AG08396 (cell line): ENCODE measurements at places on chromosomes 3 and 15.

GRCh38 chr3:71099997-71100719 is 483.4 kb downstream of the FOXP1 start:
- DNase-seq, result no peak

GRCh38 chr3:111882799-111883198 is 23.7 kb downstream of the PHLDB2 start:
- DNase-seq, result no peak

DNA sequence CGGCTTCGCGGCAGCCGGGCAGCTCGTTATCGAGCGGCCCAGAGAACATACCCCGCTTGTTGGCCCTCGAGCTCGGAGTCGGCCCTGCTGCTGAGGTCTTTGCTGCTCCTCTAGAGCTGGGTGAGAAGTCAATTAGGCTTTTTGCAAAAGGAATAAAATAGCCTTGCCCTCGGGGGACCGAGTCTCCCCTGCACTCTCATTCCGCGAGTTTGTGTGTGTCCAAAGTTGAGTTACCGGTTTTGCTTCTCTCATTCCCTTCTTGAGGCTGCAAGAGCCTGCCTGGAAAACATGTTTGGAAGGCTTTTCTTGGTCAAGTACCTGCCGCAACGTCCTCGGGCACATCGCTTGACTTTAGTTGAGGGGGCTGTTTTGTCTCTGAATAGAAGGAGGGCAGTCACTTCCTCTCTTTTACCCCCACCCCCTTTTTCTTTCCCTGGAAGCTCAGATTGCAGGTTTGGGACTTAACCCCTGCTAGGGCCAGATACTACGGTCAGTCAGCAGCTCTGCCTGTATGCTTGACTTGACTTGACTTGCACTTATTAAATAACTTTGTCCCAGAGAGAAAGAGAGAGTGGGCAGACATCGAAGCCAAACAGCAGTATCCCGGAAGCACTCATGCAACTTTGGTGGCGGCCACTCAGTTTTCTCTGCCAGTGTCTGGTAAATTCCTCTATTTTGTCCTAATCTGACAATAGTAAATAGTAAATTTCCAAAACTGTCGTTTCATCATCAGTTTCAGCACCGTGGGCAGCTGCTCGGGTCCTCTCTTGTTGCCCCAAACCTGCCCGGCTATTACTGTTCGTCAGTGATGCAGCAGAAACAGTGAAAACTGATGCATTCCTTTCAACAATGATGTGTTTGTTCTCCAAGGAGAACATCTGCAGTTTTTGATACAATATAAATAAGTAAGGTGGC is 609 bp downstream of the RNF13 start:
- DNase-seq, result peak; percentile 37

DNA sequence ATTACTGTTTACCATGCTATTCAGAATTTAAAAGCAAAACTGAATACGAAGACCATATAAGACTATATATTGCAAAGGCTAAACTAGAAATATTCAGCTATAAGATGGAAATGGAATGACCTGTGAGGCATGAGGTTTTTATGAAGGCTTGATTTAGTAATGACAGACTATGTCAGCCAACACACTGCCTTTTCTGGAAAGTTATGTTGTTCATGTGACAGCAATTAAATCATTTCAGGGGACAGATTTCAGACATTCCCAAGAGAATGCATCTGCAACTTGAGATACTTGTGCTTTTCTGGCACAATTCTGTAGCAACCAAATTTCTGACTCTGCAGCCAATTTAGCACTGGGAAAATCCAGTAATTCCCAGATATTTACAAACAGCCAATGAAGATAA is 8.6 kb upstream of the GATM start:
- no peak for DNase-seq

DNA sequence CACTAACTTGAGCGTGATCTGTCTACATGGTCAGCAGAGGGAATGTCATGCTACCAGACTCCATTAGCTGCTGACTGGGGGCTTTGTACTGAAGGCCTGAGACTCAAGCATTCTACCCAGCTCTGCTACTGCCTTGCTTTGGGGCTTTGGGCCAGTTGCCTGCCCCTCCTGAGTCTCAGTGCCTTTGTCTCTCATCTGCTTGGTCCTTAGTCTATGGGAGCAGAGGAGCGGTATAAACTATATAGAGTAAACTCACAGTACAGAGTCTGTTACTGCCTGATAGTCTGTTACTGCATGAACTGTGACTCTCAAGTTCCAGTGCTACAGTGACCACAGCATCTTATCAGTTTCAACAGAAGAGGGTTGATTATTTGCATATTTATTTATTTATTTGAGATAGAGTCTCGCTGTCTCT is 38.5 kb upstream of the C15orf39 start:
- no peak for DNase-seq

- no peak for DNase-seq
These were observed 45.7 kb upstream of the MYZAP start for GRCh38 chr15:57545995-57546394.

- no peak for DNase-seq
These were observed 120.9 kb downstream of the ERC2 start for GRCh38 chr3:56347219-56347871.

GRCh38 chr15:44541282-44541958 is 4.5 kb downstream of the EIF3J start:
- DNase-seq, result peak; percentile 57

DNA sequence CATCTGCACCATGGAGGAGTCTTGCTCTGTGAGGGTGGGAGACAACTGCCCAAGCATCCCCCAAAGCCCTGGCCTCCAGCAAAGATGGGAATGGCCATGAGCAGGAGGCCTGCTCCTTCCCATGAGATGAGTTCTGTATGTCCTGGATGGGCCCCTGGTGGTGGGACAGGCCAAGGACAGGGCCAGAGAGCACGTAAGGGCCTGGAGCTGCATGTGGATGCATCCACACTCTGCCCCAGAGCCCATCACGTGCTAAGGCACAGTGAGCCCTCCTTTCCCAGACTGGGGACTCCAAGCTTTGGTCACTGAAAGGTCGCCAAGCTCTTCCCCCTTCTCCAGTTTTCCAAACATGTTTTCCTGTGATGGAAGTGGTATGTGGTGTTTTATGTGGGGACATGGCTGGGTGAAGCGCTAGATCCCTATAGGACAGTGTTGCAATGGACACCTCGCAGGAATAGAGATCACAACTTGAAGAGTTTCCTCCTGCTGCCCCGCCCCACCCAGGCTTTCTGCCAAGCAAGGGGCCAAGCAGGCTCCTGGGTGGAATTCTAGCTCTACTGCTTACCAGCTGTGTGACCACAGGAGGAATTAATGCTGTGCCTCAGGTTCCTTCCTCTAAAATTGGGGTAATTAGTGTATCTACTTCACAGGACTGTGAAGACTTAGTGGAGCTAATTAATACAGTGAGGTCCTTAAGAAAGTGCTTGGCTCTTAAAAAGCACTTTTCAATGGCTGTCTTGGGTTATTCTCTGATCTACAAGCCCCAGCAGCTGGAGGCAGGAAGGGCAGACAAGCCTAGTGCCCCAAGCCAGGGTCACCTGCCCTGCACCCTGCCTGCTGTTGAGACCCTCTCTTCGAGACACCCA is 106.4 kb upstream of the RPL32 start:
- DNase-seq, result peak; percentile 81

- no peak for DNase-seq
These were observed 35.8 kb downstream of the MYH15 start for GRCh38 chr3:108474581-108474980.

DNA sequence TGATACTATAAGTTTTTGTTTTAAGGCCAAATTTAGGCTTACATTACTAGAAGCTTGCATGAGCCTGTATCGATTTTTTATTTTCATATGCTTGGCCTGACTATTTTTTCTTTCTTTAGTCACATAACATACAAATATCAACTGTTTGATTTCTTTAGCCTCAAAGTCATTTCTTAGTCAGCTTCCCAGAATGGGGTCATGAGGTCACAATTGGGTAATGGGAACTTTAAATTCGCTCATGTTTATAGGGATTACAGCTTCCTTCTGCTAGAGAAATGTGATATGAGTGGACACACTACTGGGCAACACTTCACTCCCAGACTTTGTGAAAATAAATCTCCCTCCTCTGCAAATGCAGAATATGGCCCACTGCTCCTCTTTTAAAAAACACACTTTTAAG is 9.1 kb upstream of the TIPARP start:
- peak; percentile 27 for DNase-seq

GRCh38 chr3:2446146-2446545 is 347.5 kb downstream of the CNTN4 start:
- no peak for DNase-seq

GRCh38 chr3:158768361-158768787 is 33.5 kb upstream of the MFSD1 start:
- peak; percentile 56 for DNase-seq

GRCh38 chr15:31489801-31490646 is 163.4 kb downstream of the KLF13 start:
- DNase-seq, result peak; percentile 82

- peak; percentile 41 for DNase-seq
These were observed 2.9 kb downstream of the FBXL22 start for GRCh38 chr15:63600001-63600615.

GRCh38 chr3:148878095-148878494 is 13.0 kb downstream of the CPA3 start:
- DNase-seq, result no peak
